ENCODE measurements at places on chromosomes 4 and X.

GRCh38 chr4:14985843-14986242 lies 16.4 kb upstream of the CPEB2 start:
- DNase-seq = no peak

- DNase-seq = no peak
Observed at GRCh38 chrX:21559417-21559816, 98.7 kb downstream of the KLHL34 start.

GRCh38 chrX:17007134-17007768 lies 60.8 kb downstream of the REPS2 start:
- no peak for DNase-seq

- DNase-seq = no peak
Observed at GRCh38 chrX:129983575-129984110, 1.2 kb downstream of the BCORL1 start.

- no peak for DNase-seq
Observed at GRCh38 chr4:46937493-46937892, 28.4 kb upstream of the COX7B2 start.

DNA sequence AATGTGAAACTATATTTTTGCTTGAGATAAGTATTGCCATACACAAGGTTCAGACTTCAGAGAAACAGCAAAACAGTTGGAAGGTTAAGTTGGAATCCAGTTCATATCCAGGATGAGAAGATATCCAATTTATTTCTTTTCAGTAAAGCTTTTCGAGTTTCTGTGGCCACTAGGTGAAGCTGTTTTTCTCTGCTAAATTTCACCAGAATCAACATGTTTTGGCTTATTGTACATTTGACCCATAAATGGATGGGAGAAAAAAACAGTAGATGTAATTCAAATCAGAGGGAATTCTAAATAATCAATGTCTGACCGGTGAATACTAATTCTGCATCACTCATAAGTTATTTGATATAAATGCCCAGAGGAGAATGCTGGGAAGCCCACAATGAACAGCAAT lies 9.1 kb upstream of the METTL14 start:
- DNase-seq = no peak

DNA sequence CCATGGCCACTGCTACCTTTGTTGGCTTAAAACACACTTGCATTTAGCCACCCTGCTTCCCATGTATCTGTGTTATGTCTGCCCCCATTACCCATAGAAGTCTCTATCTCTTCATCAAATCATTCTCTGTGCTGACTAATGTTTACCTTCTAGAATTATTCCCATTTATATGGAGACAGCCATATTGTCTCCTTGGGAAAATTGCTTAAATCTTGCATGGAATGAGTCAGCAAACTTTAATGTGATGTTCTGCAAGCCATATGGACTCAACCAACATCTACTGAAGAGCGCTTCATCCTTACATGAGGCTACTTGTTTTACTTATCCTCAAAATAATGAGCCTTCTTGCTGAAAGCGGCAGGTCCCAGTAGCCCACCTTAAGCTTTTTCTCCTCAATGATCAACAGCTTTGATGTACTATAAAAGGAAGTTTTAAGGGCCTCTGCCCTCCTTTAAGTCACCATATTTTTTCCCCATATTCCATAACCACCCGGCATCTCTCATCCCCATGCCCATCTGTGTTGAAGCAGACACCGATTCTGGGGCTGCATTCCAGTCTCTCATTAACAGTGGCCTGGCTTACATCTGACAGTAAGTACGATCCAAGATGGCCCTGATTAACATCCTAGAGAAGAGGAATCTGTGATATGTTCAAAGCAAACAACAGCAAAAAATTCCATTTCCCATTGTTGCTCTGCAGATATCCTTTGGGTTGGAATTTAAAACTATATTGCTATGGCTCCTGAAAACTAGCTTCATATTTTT lies 130.4 kb downstream of the ARHGAP6 start:
- DNase-seq = no peak

DNA sequence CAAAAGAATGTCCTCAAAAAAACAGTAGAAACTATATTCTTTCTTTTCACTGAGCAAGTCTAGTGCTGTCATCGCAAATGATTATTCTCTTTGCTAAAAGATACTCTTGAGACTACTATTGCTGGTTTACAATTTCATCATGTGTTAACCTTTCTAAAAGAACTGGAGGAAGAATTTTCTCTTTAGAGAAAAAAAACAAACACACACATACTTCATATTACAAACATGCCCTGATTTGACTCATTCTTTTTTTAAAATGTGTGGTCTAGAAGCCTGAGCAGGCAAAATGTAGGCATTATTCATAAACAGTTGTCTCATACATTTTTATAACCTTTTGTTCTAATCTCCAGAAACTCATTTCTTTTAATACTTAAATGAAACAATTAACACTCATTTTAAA lies 60.6 kb upstream of the FAT4 start:
- DNase-seq = no peak

- DNase-seq = no peak
Observed at GRCh38 chr4:8921465-8921864, 49.8 kb upstream of the HMX1 start.

DNA sequence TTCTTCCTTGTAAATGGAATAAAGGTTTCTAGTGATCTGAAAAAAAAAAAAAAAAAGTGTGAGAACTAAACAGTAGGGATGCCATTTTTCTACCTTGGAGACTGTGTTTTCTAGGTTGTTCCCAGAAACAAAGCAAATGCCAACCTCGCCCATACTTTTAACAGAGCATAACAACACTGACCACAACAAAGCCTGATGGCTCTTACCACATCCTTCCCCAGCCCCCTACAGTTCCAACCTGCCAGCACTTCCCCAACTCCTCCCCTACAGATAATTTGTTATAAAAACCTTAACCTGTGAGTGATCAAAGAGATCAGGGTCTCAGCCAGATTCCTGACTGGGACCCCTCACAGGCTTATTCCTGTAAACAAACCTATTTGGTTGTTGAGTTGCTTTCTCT lies 940.0 kb downstream of the SH3BGRL start:
- DNase-seq = no peak

DNA sequence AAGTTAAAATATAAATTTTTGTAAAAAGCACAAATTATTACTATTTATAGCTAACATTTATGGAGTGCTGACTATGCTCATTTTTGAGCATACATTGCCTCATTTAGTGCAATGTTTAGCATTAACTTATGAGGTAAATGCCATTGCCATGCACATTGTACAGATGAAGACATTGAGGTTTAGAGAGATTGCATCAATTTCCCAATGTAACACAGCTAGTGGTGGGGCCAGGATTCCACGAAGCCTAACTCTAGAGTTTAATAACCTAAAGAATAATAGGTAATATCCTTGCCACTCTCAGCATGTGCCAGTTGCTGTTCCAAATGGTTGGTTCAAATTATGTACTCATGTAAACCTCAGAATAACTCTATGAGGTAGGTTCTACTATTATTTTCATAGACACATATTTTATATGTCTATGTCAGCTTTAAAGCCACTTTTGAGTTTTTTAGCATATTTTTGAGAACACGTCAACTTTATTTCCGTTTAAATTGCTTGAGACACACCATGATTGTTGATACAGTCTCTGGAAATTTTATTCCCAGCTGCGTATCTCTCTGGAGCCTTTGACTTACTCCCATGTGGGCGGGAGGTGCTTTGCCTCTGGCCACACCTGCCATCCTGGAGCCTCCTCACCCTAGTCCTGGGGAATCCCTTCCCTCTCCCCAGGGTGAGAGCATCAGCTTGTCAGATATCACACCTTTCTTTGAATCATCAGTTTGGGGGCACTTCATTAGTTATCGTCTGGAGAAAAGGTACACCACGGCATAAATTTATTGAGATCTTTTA lies 10.8 kb upstream of the ADH1A start:
- DNase-seq = no peak

DNA sequence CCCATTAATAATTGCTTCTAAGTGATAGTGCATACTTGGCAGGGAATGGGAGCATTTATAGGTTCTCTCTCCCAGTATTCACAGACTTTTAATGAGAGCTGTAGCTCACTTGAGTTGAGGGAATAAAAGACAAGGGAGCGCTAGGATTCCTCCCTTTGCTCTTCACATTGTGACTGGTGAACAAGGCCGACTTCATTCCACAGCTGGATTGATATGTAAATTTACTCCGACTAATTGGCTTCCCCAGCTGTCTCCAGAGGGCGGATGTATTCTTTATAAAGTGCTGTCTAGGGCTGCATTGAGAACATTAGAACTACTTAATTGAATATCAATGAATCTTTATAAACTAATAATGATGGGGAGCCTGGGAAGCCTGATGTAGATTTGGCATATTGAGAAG lies 63.4 kb downstream of the GPR50 start:
- no peak for DNase-seq

GRCh38 chr4:74858921-74859562 lies 64.7 kb upstream of the BTC start:
- no peak for DNase-seq

- DNase-seq = no peak
Observed at GRCh38 chrX:15702488-15703371, 35.3 kb upstream of the CA5B start.

- DNase-seq = no peak
Observed at GRCh38 chrX:11770320-11770719, 12.3 kb downstream of the MSL3 start.

DNA sequence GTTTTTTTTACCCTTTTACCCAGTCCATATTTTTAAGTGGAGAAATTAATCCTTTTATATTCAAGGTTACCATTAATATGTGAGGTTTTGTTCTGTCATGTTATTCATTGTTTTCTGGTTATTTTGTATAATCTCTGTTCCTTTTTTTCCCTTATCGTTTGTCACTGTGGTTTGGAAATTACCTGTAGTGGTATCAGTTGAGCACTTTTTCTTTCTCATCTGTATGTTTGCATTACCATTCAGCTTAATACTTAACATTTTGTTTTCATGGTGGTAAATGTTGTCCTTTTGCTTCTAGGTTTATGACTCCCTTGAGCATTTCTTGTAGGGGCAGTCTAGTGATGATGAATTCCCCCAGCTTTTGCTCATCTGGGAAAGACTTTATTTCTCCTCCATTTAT lies 6.6 kb downstream of the ETDC start:
- no peak for DNase-seq

DNA sequence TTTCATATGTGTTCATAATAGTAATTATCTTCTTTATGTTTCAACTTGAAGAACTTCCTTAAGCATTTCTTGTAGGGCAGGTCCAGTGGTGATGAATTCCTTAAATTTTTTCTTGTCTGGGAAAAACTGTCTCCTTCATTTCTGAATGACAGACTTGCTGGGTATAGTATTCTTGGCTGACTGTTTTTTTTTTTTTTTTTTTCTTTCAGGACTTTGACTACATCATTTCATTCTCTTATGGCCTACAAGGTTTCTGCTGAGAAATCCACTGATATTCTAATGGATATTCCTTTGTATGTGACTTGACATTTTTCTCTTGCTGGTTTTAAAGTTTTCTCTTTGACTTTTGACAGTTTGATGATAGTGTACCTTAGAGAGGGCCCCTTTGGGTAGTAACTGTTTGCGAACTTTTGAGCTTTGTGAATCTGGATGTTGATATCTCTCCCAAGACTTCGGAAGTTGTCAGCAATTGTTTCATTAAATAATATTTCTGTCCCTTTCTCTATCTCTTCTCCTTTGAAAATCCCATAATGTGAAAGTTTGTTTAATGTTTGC lies 54.2 kb downstream of the EDA start:
- DNase-seq = no peak

- no peak for DNase-seq
Observed at GRCh38 chrX:77788050-77788449, 2.0 kb upstream of the ATRX start.

DNA sequence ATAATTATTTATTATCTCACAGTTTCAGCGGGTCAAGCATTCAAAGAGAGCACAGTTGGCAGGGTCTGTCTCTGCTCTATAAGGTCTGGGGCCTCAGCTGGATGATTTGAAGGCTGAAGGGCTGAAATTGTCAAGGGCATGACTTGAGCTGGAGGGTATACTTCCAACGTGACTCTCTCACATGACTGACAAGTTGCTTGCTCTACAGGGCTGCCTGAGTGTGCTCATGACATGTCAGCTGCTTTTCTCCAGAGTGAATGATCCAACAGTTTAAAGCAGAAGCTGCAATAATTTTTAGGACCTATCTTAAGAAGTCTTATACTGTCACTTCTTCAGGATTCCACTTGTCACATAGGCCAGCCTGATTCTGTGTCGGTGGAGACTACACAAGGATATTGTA lies 51.2 kb downstream of the TIGD2 start:
- DNase-seq = no peak

DNA sequence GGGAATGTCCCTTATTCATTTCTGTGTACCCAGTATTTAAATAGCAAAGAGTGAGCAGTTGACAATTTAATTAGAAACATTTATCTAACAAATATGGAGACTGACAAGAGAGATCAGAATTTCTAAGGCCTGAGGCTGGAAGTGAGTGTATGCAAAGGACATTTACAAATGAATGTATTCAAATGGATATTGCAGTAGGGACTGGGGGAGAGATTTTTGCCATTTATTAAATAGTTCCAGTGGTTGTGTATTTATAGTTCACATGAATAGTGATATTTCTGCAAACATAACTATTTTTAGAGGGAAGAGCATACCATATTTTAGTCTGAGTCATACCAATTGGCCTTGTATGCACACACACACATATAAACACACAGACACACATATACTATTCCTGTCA lies 592.4 kb downstream of the GLUD2 start:
- DNase-seq = no peak

- DNase-seq = no peak
Observed at GRCh38 chr4:32073542-32073941, 1353.4 kb downstream of the PCDH7 start.

- DNase-seq = no peak
Observed at GRCh38 chr4:121030711-121031110, 41.6 kb downstream of the NDNF start.

DNA sequence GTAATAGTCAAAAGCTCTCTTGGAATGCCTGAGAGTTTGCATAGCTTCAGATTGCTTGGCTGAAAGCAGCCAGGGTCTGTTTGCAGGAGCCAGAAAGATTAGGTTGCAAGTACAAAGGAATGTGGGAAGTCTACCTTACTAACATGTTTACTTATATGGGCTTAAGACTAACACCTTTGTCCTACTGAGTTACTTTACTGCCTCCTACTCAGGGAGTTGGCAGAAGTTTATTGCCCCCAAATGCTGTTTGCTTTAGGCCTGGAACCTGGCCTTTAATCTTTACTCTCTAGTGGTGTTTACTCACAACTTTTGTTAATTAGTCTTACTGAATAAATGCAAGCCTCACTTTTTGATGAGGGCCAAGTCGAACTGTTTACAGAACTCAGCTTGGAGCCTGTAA lies 219.4 kb upstream of the ZC4H2 start:
- DNase-seq = no peak

GRCh38 chrX:44022964-44023363 lies 49.8 kb upstream of the NDP start:
- DNase-seq = no peak

GRCh38 chr4:2574009-2574408 lies 37.6 kb downstream of the FAM193A start:
- DNase-seq = no peak

GRCh38 chr4:13498469-13498868 lies 14.3 kb upstream of the RAB28 start:
- no peak for DNase-seq

DNA sequence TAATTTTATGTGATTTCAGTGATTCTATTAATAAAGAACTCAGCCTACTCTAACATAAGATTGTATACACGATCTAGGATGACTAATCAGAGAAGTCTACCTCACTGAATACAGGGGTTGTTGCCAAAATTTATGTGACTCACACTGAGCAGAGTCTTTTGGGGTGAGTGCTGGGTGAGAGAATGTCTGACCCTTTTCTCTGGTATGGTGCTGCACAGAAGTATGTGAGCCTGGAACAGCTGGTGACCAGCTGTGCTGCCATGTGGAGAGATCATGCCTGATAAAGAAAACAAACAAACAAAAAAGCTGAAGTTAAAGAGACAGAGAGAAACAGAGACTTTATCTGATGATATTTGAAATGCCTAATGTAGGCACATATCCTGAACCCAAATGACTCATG lies 618.1 kb upstream of the GRIA3 start:
- DNase-seq = no peak
